ENCODE measurements at places on chromosomes 3 and 15.

DNA sequence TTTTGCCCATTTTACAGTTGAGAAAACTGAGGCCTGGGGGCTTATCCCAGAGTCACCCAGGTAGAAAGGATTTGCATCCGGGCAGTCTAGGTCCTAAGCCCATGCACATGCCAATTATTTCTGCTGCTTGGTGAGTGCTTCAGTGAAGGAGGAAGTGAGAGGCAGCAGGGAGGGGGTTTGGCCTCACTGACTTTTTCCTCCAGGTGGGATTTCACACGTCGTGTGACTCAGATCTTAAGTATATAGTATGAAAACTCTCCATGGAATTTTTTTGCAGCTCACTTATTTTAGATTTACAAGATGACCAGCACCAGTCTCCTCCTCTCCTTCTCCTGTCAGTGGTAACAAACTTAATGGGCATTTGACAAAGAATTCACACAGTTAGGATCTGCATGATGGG is 4.6 kb downstream of the ITGA11 start:
- no peak for DNase-seq

- DNase-seq = no peak
Observed at GRCh38 chr3:38602576-38603250, 46.8 kb downstream of the SCN5A start.

- no peak for DNase-seq
Observed at GRCh38 chr3:22907796-22908195, 295.3 kb upstream of the UBE2E2 start.

DNA sequence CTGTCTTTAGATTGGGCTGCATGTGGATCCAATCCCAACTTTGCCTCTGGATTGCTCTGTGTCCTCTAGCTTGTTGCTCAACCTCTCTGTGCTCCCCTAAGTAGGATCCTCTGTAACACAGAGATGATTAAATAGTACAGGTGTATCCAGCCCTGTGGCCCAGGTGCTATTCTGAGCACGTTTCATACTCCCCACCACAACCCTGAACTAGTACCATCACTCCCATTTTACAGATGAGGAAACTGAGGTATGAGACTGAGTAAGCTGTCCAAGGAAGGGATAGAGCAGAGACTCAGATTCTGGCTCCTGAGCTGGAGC is 7.2 kb downstream of the ISG20 start:
- no peak for DNase-seq

DNA sequence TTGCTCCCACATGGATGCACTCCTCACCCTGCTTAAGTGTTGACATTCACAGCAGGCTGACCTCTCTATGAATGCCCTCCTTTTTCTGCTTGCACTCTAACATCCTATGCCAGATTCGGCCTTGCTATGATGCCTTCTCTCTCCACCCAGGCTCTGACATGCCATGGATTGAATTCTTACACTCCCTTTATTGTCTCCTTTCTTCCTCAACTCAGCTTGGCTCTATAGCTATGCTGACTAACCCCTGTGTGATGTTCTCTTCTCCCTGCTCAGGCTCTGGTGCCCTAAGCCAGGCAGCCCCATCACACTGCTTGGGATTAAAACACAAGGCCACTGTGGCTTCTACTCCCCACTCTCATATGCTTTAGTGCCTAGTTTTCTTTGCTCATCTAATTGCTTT is 563.7 kb downstream of the NSUN3 start:
- DNase-seq = no peak

DNA sequence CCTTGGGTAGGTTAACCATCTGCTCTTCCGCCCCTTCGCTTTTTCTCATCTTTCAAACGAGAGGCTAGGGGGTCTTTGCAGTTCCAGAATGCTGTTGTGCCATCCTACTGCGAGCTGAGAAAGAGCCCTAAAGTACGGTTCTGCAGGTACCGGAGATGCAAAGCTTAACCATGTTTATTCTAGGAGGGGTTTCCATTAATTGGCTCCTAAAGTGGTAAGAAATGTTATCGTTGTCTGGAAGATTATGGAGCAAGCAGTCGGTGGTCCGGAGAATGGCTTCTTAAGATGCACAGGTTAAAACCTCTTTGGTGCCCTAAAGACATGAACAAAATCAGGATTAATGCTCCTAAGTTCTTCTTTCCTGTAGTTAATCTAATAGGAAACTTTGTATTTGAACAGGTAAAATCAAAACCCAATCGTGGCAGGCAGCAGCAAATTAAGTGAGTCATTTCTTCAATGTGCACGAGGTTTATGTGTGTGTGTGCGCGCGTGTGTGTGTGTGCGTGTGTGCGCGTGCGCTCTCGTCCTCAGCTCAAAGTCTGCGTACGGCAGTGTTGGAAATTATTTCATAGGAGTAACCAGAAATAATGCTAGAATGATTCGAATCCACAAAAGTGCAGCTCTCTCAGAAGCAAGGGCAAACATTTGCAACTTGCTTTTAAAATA is 772 bp downstream of the FAM81A start:
- no peak for DNase-seq

DNA sequence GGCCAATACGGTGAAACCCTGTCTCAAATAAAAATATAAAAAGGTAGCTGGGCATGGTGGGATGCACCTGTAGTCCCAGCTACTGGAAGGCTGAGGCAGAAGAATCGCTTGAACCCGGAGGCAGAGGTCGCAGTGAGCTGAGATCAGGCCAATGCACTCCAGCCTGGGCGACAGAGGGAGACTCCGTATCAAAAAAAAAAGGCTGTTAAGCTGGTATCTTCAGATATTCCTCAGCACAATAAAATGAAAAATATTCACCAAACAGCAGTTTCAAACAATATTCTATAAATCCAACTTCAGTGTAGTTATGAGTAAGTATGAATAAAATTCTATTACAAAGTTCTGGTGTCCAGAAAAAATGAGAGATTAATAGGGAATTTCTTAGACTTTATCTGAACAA is 14.2 kb downstream of the DENND4A start:
- DNase-seq = no peak

DNA sequence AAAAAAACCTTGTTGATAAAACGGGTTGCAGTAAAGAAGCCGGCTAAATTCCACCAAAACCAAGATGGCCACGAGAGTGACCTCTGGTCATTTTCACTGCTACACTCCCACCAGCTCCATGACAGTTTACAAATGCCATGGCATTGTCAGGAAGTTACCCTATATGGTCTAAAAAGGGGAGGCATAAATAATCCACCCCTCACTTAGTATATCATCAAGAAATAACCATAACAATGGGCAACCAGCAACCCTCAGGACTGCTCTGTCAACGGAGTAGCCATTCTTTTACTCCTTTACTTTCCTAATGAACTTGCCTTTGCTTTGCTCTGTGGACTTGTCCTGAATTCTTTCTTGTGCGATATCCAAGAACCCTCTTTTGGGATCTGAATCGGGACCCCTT is 14.4 kb upstream of the CDC25A start:
- DNase-seq = no peak

DNA sequence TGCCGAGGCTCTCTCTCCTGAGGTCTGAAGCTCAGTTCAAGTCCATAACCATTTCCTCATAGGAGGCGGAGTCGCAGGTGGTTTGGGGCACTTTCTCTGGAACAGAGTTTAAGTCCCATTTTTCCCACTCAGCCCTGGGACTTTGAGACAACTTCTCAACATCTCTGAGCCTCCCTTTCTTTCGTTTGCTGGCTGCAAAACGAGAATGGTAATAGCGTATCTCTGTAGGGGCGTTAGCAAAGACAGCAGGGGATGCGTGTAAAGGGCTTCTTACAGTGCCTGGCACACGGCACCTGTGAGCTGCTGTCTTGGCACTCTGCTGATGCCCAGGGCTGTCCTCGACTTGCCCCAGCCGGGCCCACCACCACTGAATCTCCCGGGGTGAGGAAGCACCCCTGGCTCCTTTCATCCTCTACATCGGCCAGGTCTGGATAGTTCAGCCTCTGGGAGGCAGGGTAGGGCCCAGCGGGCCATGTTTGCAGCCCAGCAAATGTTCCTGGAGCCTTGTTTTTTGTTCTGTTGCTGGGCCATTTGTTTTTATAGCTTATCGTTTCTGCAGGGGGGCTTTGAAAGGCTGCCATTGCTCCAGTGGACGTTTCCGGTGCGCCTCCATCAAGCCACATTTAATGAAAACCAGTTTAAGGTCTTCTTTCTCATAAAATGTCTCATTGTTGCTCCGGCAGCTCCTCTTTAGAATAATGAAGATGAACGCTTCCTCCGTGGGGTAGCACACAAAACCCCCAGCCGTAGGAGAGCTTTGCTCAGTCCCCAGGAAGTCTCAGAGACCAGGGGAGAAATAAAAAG is 60.0 kb upstream of the WNT5A start:
- no peak for DNase-seq

GRCh38 chr3:144394032-144394431 is 422.4 kb downstream of the DIPK2A start:
- no peak for DNase-seq

- no peak for DNase-seq
Observed at GRCh38 chr3:14853271-14853951, 34.6 kb downstream of the FGD5 start.

- DNase-seq = no peak
Observed at GRCh38 chr15:76575274-76575673, 238.7 kb downstream of the ISL2 start.

DNA sequence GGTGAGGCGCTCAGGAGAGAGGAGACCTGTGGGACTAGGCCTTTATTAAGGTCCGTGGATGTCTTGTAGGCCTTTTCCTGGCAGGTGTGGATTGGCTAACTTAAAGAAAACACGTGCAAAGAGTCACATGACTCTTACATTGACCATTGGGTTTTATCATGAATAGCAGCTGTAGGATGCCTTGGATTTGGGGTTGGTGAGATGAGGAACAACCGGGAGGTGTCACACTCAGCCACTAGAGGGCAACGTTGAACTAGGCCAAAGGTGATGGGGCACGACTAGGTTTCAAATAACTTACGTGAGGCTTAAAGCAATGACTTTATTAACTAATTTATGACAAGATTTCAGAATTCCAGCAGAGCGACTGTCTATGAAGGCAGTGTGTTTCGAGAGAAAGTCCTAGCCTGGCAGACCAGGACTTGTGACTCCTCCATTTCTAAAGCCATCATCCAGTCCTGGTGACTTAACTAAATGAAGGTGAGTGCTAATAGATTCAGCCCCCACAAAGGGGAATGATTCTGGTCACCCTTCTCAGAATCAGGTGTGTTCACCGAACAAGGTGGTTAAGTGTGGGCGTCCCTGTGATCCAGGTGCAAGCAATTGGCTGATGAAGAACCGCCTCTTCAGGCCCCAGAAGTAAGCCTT is 345.6 kb downstream of the MCTP2 start:
- DNase-seq = no peak

DNA sequence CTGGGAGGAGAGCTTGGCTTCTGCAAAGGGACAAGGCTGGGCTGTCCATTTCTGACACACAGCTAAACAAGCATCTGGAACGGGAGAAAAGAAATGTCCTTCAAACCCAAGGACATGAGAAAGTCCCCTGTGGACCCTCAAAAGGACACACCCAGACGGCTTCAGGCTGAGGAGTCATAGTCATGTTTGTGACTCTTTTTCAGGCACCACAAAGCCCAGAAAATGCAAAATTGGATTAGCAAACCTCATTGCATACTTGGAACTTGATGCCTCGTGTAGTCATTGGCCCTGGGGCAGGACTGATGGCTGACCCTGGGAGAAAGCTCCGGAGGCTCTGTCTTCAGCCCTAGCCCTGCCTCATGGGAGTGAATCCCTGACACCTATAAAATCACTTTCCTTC is 21.5 kb downstream of the FAM174B start:
- no peak for DNase-seq

GRCh38 chr3:78287085-78287484 is 1247.2 kb downstream of the ROBO2 start:
- DNase-seq = no peak

DNA sequence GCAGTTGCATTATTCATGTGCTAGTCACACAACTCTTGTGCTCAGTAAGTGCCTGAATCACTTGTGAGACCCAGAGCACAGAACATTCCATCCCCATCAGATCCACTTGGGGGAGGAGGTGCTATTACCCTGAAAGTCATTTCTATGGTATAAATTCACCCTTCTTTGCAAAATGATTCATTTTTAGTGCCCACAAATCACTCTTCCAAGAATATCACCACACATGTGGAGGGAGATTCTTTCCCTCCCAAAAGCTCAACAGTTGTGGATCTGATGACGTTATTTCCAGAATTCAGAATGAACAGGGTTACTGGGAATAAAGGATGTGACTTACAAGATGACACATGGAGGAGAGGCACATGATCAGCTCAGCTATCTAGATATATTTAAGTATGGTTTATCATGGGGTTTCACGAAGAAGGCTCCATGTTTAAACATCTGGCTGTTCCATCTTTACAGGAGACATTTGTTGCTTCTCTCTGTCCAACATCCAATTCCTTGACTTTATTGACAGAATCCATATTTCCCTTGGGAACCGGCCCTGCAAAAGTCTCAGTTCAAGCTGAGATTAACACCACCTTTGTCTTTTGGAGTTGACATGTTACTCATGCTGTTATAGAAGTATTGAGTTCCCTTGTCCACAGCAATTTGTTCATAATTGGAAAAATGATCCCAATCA is 214.2 kb upstream of the PROK2 start:
- no peak for DNase-seq

GRCh38 chr3:61954097-61954540 is 392.7 kb downstream of the PTPRG start:
- DNase-seq = no peak

- no peak for DNase-seq
Observed at GRCh38 chr3:4218456-4219226, 84.5 kb upstream of the SETMAR start.

DNA sequence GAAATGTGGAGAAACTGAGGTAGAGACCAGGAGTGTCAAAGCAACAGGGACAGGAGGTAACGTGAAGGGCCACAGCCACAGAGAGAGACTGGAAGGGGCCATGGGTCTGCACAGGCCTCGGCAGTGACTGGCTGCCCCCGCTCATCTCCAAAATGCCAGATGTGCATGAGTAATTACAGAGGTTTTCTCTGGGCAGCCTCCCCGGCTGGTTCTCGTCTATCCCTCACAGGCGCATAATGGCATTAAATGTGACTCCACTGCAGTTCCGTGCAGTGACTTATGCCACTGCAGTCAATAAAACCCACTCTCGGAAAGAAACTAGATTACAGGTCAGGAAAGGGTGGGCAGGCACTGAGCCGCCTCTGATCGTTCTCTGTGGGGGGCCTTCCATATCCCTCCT is 74.7 kb downstream of the WDR76 start:
- no peak for DNase-seq

DNA sequence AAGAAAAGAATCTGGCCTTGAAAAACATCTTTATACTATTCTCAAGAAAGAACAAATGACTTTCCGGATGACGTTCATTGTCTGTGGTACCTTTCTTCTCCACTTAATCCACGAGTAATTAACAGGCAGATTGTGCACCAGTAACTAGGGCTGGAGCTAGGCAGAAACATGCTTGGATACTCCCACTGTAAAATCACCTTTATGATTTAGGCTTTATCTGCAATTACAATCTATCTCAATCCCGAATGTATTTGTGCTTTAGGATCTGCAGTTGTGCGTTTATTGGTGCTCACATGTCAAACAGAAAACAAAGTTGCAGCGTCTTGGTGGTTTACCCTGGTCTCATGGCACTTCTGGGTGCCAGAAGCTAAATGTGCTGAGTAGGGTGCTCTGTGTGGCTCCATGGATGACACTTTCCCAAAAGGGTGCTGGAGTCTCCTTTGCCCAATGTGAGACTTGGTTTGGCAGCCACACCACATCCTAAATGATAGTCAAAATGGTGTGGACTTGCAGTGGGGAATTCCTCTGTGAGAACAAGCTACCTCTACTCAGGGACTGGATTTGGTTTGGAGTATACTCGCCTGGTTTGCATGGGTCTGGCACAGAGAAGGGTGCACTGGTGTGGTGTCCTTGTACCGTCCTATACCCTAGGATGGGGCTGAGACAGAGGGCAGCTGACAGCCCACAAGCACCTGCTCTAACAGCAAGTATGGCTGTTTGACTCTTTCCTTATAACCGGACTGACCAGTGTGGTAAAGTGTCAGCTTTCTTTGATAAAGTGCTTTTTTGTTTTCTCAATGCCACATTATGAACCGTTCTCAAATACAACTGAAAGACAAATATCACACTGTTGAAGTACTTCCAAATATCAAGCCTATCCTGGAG is 7.7 kb downstream of the SERP1 start:
- DNase-seq = no peak
